ENCODE measurements at places on chromosomes 2 and 18.

DNA sequence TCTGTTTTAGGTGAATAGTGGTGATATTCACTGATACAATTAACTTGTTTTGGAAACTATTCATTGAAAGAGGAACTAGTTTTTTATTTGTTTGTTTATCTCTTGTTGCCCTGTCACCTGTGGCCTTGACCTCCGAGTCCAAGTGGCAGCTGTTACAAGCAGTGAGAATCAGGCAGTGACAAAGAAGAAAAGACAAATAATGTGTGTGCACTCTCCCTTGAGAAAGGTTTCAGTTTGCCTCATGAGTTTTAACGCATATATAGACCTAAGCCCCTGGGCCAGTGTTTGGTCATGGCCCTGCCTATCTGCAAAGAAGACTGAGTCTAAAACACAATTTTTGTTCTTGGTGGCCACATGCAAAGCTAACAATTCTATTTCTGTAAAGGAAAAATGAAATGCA is 15.3 kb downstream of the KYNU start:
- DNase-seq = no peak

DNA sequence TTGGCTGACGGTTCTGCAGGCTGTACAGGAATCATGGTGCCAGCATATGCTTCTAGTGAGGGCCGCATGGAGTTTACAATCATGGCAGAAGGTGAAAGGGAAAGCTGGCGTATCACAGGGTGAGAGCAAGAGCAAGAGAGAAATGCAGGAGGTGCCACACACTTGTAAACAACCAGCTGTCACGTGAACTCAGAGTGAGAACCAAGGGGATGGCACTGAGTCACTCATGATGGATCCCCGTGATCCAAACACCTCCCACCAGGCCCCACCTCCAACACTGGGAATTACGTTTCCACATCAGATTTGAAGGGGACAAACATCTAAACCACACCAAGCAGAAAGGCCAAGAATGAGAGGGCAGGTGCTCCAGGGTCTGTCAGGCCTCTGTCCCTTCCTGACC is 185.0 kb upstream of the PID1 start:
- no peak for DNase-seq

GRCh38 chr18:79940814-79941472 is 10.5 kb downstream of the SLC66A2 start:
- no peak for DNase-seq

DNA sequence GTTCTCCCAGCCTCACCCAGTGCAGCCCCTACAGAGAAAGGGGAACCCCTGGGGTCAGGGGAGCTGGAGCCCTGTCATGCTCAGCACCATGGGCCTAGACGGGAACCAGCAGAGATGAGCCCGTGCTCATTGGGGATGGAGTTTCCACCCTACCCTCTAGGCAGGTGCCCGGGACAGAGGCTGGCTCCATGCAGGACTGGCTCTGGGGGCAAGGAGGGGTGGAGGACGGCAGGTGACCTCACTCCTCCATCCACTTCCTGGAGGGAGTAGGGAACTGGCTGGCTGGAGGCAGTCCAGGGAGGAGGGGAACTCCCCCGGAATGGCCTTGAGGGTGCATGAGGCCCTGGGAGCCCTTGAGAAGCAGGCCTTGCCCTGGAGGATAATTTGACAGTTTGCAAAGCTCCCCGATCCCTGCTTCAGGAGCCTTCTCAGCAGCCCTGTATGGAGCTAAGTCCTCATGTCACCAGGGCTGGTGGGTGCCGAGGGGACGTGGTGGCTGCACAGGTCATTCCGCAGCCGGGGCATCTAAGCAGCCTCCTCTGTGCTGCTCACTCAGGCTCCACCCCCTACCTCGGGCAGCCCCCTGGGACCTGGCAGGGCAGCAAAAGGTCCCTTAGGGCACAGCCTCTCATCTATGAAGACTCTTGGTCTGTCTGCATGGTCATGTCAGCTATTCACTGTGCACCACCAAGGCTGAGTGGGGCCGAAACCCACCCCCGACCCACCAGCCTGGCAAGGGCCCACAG is 2.1 kb downstream of the NEURL3 start:
- no peak for DNase-seq

- no peak for DNase-seq
These were observed 6.7 kb upstream of the PNO1 start for GRCh38 chr2:68151037-68151436.

GRCh38 chr2:68643874-68644485 is 601 bp downstream of the PROKR1 start:
- DNase-seq = no peak

All from stimulated activated CD4-positive, alpha-beta T cell treated with anti-CD3 and anti-CD28 coated beads, Interleukin-15, amount 100 ng/mL, for 24 hours (primary cell).